ENCODE measurements at places on chromosomes 3 and 15.

DNA sequence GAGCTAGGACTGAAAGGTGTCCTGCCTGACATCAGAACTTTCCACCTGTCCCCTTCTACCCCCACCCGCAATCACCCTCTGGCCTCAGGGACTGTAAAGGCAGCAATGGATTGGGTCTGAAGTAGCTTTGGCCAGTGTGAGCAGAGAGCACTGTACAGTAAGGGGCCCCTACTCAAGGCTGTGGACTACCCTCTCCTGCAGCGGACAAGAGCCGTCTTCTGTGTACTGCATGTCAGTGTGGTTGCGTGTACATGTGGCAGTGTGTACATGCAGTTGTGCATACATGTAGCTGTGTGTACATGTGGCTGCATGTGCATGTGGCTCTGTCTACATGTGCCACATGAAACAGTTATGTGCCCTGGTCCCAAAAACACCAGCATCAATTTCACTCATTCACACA lies 205.9 kb upstream of the LINGO1 start:
- no peak for DNase-seq

GRCh38 chr3:54841471-54841870 lies 86.4 kb downstream of the LRTM1 start:
- DNase-seq, result no peak

GRCh38 chr3:112806903-112807302 lies 39.8 kb downstream of the CD200R1L start:
- no peak for DNase-seq

- DNase-seq, result no peak
Observed at GRCh38 chr15:39781147-39781966, 1.3 kb downstream of the FSIP1 start.

GRCh38 chr15:66808181-66808824 lies 106.3 kb downstream of the SMAD6 start:
- no peak for DNase-seq

- DNase-seq, result no peak
Observed at GRCh38 chr15:101453123-101454120, 36.1 kb downstream of the PCSK6 start.

GRCh38 chr3:98743071-98743470 lies 20.1 kb upstream of the ST3GAL6 start:
- no peak for DNase-seq

- no peak for DNase-seq
Observed at GRCh38 chr15:69018951-69019350, 4.5 kb downstream of the NOX5 start.

- DNase-seq, result no peak
Observed at GRCh38 chr15:88866295-88866881, 29.0 kb downstream of the HAPLN3 start.

- no peak for DNase-seq
Observed at GRCh38 chr3:130654091-130654490, 92.5 kb downstream of the PIK3R4 start.

GRCh38 chr3:43379343-43379742 lies 93.0 kb downstream of the SNRK start:
- no peak for DNase-seq

DNA sequence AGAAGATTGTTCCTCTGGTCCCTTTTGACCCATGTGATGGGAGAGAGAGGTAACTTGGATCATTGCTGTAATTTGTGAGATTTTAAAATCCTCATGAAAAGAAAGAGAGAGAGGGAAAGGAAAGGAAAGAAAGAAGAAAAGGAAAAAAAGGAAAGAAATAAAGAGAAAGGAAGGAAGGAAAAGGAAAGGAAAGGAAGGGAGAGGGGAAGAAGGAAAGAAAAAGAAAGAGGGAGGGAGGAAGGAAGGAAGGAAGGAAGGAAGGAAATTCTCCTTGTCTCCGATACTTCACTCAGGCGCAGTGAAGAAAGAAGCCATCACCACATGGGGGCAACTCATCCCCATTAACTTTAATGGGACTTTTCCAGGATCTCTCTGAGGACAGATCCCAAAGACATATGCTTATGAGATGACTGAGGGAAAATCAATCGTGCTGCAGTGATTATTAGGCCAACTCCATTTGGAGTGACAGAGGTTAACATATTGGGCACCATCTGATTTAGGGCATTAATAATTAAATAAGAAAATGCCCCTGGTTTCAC lies 123.0 kb downstream of the MEGF11 start:
- no peak for DNase-seq

GRCh38 chr3:47365213-47366153 lies 15.3 kb upstream of the PTPN23 start:
- no peak for DNase-seq

DNA sequence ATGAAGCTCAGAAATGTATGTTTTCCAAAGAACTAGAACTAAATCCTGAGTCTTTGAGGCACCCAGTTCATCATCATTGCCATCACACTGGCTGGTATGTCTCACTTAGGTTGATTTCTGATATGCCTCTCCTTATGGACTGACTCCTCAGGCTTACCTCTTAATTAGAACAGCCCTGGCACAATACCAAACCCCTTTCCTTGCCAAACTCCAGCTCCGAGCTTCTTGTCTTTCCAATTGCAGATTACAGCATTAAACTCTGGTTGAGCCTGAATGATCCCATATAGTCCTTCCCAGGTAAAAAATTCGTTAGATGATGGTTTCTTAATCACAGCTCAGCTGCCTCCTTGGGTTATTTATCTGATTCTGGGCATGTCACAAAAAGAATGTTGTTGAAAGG lies 66.3 kb downstream of the RTP4 start:
- DNase-seq, result no peak

DNA sequence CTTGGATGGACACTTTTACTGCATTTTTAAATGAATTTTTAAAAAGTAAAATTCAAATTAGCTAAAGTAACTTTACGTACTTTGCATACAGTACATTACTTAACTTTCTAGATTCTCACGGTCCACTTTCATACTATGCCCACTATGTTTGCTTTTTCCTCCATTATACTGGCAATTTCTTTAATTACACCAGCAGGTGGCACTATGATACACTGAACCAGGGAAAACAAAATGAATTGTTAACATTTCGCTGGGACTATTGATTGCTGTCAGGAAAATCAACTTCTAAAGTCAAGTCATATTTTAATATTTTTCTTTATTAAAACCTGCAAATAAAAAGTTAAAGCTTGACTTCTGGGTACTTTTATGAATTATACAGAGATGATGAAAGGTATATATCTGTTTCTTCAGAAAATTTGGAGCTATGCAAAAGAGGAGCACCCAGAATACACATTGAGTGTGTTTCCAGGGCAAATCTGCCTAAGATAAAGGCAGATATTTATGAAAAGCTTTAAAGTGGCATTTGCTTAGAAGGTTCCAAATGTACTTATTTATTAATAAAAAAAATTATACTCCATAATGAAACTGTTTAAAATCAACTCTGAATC lies 21.8 kb upstream of the POU1F1 start:
- DNase-seq, result no peak

GRCh38 chr15:54082836-54083492 lies 104.7 kb downstream of the UNC13C start:
- DNase-seq, result no peak

DNA sequence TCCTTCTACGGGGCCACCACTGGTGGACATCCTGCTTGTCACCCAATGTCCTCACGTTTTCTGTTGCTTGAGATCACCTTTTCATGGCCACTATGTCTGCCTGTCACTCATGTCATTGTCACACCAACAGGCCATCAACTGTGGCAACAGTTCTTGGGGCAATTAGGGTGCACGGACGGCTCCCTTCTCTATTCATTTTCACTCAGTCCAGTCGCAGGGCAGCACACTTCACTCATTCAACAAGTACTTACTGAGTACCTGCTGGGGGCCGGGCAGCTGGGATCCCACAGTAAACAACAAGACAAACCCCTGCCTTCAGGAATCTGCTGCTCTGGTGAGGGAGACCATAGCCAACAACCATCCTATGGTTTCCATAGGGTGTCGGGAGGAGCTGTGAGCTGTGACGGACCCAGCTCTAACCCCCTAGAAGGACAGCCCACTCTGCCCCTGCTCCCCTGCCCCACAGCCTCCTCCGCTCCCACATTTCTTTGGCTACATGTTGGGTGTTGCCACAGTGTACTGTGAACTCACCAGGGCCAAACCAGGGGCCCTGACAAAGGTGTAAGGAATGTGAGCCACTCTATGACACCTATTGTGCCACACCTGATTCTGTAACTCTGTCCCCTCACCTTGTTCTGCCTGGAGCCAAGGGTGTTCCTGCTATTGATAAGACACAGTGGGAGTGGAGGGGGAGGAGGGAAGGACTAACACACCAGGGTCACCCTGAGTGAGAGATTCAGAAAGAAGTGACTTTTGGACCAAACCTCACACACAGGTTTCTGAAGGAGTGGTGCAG lies 1.9 kb downstream of the VILL start:
- DNase-seq, result no peak

- DNase-seq, result no peak
Observed at GRCh38 chr3:24040311-24040710, 95.2 kb downstream of the NR1D2 start.

- DNase-seq, result no peak
Observed at GRCh38 chr3:112653209-112653871, 12.4 kb upstream of the CCDC80 start.

DNA sequence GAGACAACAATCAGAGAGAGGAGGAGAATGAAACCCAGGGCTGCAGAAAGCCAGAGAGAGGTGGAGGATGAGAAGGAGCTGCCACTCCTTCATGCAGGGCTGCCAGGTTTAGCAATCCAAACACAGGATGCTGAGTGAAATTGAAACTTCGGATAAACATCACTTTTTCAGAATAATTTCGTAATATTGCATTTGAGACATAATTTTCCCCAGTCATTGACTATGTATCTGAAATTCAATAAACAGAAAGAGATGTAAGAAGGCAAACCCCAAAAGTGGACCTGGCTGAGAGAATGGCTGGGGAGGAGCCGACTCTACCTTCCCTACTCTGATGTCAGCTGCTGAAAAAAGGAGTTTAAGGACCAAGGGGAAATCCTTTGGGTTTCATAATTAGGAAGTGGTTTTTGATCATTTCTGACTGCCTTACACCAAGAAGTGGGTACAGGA lies 33.8 kb downstream of the SLC9A9 start:
- no peak for DNase-seq

DNA sequence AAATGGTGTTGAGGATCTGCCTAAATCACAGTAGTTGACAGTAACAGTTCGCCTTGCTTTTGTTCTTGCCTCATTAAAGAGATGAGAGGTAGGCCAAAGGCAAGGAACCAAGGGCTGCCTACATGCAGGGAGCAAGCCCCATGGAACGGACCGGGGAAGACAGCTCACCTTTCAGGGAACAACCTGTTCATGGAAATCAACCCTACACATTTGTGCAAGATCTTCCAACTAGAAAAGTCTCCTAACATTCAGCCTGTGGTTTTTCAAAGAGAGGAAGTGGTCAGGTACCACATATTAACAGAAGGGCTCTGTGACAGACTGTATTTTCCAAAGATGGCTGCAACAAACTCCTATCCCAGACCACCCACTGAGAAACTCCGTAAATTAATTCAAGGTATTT lies 1031.8 kb upstream of the NR2F2 start:
- DNase-seq, result no peak

DNA sequence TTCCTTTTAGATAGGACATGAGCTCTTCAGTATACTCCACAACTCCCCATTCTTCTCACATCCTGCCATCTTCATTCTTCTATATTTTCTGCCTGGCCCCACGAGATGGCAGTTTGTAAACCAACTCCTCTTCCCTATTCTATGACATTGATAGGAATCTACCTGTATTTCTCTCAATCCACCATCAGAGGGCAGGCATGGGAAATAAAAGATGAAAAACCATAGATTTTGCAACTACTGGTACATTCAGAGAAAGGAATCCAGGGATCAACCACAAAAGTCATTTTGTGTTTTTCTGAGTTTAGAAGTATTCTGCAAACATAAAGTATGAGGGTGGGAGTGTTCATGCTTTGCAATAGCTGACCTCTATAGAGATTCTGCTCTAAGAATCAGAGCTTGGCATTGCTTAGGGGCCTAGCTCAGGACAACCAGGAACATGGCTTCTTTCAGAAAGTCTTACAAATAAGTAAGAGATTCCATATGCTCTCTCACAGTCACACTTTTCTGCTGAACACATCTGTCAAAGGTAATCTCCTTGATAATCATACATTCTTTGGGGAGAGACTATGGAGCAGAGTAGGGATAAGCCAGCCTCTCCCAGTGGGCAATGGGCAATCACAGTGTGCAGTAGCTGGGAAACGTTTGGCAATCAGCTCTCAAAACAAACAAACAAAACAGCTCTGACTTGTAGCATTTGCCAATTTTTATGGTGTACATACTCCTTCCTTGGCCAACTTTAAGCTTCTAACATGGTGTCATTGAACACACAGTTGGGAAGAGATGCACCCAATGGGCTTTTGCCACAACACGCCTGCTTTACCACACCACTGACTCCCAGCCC lies 43.1 kb upstream of the SLC25A36 start:
- DNase-seq, result no peak

DNA sequence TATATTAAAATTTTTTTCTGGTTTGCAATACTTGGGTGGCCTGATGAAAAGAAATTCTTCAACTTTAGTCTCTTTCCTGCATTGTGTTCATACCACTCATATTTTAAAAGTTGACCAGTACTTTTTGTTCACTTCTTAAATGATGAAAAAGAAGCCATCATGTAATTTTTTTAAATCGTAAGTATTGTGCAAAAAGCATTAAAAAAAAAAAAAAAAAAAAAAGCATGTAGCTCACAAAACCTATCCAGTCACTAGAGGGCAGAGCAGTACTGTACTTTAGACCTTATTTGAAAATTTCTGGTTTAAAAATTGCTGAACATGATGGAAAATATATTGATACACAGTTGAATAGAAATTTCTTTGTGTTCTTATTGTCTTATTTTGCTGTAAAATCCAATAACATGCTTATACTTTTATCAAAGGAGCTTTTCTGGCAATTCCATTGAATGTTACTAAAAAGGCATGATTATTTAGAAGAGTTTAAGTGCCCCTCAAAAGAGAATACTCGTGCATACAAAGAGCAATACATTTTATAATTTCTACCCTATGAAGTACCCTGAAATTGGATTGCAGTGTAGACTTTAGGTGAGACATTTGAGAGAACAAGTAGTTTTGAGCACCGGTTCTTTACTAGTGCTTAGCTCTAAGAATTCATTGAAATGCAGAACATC lies 137.7 kb downstream of the BBX start:
- DNase-seq, result no peak

- DNase-seq, result no peak
Observed at GRCh38 chr3:110485389-110485788, 586.2 kb upstream of the NECTIN3 start.

- DNase-seq, result no peak
Observed at GRCh38 chr3:72295276-72295961, 510.5 kb upstream of the PROK2 start.

DNA sequence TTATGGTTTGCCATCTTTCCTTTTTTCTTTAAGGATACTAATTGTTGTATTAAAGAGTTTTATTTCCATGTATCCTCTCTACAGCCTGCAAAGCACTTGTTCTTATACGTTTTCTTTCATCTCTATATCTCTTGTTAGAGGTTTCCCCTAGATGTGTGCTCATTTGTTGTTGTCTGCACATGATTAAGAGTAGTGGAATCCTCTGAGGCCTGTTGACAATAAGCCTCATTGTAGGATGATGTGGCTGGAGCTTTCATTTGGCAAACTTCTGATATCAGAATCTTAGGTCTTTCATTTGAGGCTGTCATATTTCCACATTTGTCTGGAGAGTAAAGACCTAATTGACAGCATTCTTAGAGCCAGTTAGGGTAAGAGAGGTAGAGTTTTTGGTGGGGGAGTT lies 506.0 kb downstream of the DIPK2A start:
- no peak for DNase-seq

GRCh38 chr3:134363381-134363755 lies 10.9 kb downstream of the AMOTL2 start:
- DNase-seq, result no peak
